Progenitor cell of endocrine pancreas (in vitro differentiated cells): ENCODE measurements at places on chromosomes 12 and 14.

GRCh38 chr14:52076334-52076733 lies 7.5 kb upstream of the NID2 start:
- DNase-seq: no peak

DNA sequence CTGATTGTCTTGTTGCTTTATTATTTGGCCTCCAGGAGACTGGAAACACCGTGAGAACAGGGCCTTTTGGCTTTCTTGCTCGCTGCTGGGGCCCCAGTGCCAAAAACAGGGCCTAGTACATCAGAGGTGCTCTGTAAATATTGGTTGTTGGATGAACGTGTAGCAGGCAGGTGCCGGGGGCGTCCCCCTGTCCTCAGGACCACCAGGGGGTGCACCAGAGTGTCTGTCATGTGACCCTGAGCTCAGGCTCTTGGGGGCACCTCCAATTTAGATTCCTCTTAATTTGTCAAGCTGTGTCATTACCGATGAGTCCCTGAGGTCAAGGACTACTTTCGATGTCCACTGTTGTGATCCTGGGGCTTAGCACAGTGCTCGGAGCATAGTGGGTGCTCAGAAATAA lies 87.1 kb downstream of the ACACB start:
- DNase-seq: no peak

DNA sequence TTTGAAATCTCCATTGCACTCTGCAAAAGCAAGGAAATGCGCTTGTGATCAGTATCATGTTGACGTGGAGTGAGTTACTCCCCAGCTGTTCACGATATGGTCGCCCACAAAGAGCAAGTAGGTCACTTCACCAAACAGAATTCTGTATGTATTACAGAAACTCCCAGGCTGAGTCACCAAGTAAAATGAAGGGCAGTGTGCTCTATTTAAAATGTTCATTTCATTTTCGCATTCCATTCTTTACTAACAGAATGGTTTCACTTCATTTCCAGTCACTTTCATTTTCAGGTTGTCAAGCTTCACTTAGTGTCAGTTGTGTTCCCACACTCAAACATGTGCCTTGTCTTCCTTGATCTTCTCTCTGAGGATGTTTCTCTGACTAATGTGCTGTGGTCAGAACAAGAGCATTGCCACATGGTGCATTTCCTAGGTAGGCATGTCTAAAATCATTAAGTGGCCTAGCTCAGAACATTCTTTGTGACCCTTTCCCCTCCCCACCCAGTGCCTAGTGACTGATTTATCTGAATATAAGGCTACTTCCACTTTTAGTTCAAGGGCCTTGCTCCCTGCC lies 391.2 kb downstream of the RAD51B start:
- DNase-seq: no peak

DNA sequence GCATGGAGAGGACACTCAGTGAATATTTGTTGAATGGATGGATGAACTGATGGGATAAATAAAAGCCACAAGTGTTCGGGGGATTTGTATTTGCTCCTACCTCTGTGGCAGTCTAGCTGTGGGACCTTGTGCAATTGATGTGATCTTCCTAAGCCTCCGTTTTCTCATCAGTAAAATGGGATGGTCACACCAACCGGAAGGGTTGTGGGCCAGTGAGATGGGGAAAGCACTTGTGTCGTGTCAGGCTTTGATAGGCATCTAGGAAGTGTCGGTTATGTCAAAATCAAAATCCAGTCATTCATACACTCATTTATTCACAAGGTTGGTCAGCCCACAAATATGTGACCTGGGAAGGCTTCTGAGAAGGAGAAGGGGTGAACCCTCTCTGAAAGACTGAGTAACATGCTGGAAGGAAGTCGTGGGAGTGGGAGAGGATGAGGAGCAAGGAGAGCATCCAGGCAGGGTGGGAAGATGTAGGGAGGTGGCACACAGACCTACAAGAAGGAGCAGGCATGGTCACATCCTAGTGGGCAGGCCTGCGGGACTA lies 7.8 kb upstream of the SERPINA9 start:
- DNase-seq: no peak

DNA sequence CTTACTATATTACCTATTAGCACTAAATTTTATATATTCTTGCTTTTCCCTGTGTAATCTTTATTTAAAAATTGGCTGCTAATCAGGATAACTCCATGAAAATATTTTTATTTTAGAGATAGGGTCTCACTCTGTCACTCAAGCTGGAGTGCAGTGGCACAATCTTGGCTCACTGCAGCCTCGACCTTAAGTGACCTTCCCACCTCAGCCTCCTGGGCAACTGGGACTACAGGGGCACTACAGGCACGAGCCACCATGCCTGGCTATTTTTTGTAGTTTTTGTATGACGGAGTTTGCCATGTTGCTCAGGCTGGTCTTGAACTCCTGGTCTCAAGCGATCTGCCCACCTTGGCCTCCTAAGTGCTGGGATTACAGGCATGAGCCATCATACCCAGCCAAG lies 32.4 kb upstream of the VCPKMT start:
- no peak for DNase-seq

DNA sequence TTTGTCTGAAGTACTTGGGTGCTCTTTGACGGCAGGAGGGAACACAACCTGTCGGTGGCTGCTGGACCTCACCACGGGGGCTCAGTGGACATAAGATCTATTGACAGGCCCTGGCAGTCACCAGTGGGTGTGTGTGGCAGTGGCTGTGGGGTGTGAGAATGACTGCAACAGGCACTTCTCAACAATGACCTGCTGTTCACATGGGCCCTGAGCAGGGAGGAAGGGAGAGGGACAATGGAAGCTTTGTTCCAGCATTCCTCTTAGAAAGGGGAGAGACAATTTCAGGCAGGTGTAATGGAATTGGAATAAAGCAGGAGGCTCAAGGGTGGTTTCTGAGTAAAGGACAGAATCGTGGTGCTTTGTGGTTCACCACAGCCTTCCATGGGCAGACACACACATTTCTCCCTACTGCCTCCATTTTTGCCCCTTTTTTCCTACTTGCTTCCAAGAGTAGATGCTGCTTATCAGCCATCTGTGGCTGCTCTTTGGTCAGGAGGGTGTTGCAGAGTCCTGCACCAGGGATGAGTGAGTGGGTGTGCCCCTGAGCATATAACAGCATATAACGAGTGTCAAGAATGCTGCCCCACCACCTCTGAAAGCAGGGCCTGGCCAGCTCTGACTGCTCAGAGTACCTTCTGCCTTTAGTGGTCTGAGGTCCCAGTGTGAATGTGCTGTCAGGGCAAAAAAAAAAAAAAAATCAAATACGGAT lies 267.7 kb downstream of the RASSF9 start:
- DNase-seq: no peak

DNA sequence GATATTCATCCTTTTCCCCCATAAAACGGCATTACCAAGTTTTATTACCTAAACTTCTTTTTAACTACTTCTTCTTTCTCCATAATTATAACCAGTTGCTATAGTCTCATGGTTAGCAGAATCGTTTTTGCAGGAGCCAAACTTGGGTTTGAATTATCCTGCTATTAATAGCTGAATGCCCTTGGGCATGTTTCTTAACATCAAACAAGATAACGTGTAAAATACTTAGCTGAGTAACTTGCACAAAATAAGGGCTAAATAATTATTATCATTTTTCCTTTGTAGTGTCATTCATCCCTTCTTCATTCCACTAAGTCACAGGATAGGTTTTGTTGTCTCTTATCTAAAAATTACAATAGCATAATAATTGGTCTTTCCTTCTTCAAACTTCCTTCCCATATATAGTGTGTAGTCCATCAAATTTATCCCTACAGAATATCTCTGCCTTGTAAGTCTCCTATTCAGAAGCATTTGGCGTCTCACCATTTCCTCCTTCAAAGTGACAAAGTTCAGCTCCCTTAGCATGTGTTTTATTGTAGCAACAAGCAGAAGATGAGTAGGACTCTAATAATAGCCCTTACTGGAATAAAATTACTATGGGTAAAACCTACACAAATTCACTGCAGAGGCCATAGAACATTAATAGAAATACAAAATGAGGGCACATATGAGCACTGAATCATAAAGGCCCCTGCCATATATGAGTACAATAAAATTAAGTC lies 63.8 kb downstream of the FAR2 start:
- no peak for DNase-seq

GRCh38 chr14:60679566-60680258 lies 30.4 kb upstream of the SIX1 start:
- DNase-seq: no peak

DNA sequence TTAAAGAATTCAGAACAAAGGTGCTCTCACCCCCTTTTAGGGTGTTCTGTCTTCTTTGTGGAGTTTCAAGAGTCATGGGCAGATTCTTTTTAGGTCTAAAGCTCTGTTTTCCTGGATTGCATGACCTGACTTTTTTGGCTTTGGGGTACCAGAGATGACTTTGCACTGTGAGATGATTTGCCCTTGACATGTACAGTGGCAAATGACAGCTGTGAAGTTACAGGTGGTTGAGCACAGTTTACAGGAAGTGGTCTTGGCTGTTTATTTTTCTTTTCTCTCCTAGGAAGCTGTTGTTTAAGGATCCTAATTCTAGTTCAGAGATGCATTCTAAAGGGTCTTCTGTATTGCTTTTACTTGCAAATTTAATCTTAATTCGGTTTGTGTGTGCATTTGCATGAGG lies 83.8 kb upstream of the METAP2 start:
- DNase-seq: no peak

DNA sequence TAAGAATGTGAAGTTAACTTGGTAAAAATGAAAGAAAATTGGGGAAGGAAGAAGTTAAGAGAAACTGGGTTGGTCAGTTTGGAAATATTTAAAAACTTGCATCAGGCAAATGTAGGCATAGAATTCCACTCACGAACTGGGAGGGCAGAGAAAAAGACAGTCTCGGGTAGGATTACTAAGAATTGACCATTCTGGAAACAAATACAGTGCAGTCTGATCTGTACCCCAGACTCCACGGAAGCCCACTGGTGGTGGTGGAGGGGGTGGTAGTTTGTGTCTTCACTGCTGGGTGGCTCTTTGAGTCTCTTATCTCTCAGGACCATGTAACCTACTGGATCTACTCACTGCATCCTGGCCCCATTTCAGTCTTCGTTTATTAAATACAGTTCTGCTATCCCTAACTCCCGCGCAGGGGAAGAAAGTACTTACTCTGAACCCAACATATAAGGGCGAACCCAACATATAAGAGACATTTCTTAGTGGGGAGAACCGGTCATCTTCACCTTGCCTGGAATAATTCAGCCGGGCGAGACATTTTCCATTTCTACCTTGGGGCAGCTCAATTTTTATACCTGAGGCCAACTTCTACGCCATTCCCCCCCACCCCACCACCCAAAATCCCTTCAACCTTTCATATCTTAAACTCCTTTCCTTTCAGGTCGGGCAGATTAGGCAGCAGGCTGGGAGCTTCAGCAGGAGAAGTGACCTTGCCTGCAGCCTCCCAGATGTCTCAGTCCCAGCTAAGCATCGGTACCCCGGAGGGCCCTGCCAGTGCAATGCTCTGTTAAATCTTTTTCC lies 1.7 kb downstream of the SLC2A3 start:
- DNase-seq: no peak

DNA sequence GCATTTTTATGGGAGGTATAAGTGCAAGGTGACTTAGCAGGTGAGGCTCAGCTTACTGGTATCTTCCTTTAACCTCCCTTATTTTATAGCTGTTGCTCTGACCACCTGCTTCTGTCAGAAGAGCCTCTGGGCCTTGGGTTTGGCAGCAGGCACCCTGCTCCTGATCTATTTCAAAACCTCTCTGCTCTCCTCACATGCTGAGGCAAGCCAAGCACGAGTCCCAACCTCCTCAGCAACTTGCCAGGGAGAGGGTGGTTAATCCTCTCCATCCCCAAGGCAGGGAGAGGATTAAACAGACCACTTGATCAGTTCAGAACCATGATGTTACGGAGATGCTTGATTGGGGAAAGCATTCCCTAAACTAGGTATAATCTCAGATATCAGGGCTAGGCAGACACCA lies 5.4 kb downstream of the PLEKHH1 start:
- no peak for DNase-seq

DNA sequence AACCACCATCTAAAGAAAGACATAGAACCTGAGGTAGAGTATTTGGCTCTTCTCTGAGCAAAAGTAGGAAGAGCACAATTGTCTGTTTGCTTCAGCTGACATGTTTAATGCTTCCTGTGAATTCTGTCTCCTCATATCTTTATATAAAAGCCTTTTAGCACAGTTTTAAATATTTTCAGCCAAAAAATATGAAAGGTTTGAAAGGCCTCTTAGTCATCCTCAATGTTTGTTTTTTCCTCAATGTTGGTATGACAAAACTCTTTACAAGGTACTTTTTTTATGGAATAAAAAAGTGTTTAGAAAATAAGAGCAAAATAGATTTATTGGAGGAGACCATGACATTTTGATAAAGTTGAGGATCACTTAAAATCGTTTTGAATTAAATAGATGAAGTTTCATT lies 360.9 kb downstream of the NAV3 start:
- no peak for DNase-seq

DNA sequence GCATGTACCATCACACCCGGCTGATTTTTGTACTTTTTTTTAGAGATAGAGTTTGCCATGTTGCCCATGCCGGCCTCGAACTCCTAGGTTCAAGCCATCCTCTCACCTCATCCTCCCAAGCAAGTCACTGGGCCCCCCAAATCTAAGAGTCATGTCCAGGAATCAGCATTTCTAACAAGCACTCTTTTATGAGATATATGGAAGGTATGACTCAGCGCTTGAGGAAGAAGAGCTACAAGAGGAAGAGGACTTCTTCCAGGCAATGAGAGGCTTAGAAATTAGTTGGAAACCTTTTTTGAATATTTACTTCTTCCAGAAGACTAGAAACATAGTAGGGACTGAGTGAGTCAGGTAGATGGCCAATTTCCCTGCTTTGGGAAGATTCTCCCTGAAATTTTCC lies 114.5 kb downstream of the HMGA2 start:
- no peak for DNase-seq

DNA sequence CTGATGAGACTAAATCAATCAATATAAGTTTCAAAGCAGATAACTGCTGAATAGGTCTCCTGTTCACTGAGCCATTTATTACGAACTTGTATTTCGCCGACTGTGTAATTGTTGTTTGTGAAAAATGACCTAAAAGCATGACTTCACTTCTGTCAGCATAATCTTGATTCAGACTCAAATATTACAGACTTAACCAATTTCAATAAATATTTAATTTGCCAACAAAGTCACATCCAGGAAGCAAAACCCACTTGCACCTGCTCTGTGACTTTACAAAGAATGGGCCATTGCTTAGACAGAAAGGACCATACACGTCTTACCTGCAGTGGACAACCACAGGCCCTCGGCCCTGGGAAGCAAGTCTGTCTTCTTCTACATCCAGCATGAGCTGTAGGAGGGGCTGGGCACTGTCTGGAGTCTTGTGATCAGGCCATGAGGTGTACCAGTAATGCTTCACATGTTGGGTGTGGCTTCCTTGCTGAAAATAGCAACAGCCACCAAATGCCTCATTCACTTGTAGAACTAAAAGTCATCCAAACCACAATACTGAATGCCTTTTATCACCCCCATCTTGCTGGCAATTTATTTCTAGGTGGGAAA lies 23.5 kb upstream of the PTPRB start:
- no peak for DNase-seq

DNA sequence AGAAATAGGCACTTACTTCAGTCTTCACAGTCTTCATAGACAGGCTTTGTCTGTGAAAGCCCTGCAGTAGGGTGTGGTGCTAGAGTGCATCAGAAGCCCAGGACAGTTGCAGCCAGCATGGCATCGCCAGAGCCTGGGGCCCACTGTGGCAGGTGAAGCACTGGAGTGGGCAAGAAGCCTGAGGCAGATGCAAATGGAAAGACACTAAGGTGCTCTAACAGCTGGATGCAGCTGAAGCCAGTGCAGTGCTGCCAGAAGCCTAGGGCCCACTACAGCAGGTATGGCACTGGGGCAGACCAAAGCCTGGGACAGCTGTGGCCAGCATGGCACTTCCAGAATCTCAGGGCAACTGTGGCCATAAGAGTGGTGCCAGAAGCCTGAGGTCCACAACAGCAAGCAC lies 358.6 kb downstream of the SYT1 start:
- DNase-seq: no peak

GRCh38 chr12:86948851-86949250 lies 692.7 kb upstream of the MGAT4C start:
- no peak for DNase-seq
